ENCODE measurements at places on chromosomes 4 and X.
A peak's percentile ranks its signal among the peaks of the same experiment; 100 is the strongest.

DNA sequence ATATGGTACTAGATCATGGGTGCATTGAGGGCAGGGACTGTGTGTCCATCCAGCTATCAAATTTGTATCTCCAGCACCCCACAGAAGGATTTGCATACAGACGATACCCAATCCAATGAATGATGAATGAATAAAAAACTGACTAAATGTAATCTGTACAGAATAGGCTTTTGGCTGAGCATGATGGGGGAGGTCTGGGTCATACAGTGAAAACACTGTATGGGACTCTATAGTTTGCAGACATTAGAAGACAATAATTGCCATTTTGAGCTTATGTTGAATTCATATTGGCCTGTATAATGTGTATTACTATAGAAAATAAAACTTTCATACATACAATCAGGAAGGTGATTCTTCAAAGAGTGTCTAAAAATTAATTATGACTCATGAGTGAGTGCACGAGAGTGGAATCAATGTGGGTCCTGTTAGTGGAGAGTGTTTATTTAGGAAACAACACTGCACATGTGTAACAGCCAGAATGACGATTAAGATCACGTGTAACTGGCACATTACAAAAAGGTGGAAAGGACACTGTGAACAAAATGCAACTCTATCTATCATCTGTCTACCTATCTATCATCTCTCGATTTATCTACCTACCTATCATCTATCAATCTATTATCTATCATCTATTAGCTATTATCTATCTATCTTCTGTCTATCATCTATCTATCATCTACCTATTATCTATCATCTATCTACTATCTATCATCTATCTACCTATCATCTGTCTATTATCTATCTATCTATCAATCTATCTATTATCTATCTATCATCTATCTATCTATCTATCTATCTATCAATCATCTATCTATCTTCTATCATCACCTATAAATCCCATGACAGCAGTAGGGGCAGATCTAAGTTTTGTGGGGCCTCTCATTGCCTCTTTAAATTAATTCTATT lies 201.3 kb downstream of the PTTG2 start:
- DNase-seq = no peak

DNA sequence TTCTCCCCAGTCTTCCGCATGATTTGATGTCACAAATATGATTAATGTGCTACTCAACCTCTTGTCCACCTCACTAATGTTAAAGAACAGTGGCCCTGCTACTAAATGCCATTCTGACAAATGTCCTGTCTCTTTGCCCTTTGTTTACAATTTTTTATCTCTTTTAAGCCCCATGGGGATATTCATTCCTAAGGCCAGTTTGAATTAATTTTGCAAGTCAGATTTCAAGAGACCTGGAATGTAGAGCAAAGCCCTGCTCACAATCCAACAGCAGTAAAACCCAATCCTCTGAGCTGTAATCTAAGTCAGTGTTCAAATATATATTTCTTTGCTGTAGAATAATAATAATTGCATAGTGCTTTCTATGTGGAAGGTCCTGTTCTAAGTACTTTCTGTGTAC lies 81.2 kb downstream of the LDB2 start:
- no peak for DNase-seq

DNA sequence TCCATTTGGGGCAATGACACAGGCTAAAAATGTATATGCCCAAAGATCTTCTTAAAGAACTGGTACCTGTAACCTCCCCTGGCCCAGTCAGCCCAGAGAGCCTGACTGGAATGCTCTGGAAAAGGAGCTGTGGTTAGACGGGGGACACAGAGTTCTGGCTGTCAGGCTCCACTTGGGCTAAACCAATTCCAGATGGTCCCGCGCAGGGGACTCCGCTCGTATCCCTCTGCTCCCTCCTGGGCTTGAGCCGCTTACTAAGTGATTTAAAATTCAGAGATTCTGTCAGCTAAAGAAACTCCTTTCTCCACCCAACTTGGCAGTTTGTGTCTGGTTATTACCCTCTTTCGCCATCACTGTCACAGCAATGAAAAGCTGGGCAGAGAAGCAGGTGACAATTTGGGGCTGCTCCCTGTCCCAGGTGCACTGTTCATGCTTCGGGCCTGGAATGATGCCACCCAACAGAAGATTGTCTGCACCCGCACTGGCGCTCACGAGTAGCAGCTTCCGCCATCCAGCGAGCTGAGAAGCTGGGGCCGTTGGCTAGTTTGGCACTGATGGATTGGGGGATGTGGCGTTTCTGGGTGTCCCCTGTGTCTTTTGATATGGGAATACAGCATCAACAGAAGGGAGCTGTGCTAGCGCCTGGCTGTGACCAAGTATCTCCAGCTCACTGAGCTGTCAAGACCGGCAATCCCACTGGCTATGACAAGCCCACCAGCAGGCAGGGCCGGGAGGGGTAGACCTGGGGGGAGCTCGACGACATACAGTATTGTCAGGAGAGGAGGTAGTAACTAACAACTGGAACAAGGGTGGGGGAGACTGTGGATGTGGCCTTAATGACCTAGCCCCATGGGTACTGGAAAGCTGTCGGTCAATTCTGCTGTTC lies 6.7 kb upstream of the IRAK1 start:
- no peak for DNase-seq

DNA sequence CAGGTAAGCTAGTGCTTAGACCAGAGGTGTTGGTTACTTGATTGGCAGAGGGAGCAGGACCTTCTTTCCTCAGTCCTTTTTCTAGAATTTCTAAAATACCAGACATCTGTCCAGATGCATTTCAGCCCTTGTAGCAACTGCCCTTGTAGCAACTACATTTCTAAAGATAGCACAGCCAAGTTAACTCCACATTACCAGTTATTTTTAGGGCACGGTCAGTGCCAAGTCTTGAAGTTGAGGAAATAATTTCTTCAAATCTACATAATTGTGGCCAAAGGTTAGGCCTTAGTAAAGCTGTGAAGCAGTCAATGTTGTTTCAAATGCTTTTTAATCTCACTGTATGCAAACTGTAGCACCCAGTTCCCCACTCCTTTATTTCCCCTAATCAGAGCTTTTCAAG lies 62.9 kb downstream of the MID1IP1 start:
- no peak for DNase-seq

GRCh38 chr4:1683261-1683735 lies 815 bp downstream of the FAM53A start:
- DNase-seq = peak; percentile 36

GRCh38 chrX:66071126-66071525 lies 31.2 kb upstream of the VSIG4 start:
- no peak for DNase-seq

DNA sequence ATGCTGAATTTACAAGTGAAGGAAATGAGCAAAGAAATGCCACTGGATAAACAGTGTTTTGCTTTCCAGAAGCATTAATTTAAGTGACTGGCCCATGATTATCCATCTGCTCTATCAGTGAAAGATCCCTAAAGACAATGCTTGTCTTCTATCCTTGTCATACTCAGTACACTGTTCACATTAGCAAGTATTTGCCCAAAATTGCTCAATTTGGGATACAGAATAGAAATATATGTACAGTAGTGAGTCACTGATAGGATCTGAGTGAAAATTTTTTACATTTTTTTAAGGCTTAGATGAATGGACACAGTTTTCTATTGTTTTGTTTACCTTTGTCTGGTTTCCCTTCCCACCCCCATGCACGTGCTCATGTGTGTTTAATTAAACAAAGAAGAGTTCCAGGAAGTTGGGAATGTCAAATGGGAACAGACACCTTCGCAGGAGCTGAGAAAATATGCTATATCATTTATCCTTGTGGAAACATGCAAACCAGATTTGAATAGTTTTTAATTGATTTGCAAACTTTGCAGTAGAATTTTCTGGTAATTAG lies 656.3 kb downstream of the RPA4 start:
- no peak for DNase-seq

GRCh38 chr4:185722029-185722316 lies 90.0 kb downstream of the SORBS2 start:
- DNase-seq = no peak

GRCh38 chrX:153312842-153313241 lies 8.7 kb downstream of the PNMA6F start:
- no peak for DNase-seq

- DNase-seq = no peak
These were observed 483.5 kb downstream of the ACTRT1 start for GRCh38 chrX:127568691-127569090.

- DNase-seq = no peak
These were observed 65.2 kb upstream of the MTM1 start for GRCh38 chrX:150502979-150503897.

- DNase-seq = peak; percentile 52
These were observed 25.1 kb downstream of the SETD7 start for GRCh38 chr4:139530833-139531427.

- DNase-seq = no peak
These were observed 32.4 kb downstream of the IGFBP7 start for GRCh38 chr4:57077550-57078343.

DNA sequence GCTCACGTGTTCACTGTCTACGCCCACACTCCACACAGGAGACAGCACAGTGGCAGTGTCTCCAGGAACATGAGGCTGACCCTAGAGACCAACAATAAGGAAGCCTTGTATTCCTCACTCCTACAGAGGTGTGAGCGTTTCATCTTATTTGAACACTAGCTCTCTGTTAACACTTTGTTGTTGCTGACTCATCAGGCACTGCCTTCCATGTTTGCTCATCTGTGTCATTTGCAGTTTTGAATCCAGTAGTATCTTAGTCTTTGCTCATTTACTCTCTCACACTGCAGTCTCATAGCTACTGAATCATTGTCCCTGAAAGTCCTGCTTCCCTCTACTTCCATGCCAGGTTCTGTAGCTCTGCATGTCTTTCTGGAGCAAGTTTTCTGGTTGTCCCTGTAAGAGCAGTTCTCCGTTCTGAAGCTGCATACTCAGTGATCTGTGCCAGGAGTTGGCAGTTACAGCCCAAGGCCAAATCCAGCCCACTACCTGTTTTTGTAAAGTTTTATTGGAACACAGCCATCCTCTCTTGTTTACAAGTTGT lies 80.3 kb upstream of the DCLK2 start:
- DNase-seq = no peak

DNA sequence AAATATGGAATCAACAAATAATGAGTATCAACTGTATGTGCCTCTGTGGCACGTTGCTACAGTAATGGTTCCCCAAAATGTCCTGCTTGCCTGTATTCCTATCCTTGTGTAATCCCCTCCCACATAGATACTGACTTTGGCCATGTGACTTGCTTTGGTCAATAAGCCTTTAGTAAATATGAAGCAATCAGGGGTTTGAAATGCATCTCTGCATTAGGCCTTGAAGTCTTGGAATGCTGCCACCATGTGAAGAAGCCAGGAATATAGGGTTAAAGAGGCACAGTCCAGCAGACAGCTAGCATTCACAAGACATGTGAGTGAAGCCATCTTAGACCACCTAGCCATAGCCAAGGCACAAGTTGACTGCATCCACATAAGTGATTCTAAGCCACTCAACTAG lies 190.9 kb downstream of the GABRB1 start:
- DNase-seq = no peak

GRCh38 chr4:168496834-168497233 lies at the start of gene PALLD:
Gene PALLD (plus strand): TSS chr4:168497052.
- no peak for DNase-seq

- no peak for DNase-seq
These were observed 55.7 kb downstream of the DCHS2 start for GRCh38 chr4:154435895-154436294.

DNA sequence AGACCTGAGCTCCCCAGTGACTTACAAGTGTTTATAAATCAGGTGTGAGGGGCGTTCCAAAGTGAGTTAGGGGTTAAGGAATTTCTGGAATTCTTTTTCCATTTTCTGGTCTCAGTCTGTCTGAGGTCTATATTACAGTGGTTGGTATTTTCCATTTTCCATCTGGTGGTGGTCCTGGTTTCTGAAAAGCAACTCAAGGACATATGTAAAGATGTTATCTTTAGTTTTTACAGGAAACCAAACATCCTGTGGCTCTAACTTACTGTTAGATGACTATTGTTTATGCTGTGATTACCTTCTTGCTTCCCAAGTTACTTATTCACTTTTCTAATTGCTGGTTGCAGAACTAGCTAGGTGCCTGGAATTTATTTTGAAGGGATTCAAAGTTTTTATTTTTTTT lies 53.5 kb upstream of the IL21 start:
- DNase-seq = no peak

DNA sequence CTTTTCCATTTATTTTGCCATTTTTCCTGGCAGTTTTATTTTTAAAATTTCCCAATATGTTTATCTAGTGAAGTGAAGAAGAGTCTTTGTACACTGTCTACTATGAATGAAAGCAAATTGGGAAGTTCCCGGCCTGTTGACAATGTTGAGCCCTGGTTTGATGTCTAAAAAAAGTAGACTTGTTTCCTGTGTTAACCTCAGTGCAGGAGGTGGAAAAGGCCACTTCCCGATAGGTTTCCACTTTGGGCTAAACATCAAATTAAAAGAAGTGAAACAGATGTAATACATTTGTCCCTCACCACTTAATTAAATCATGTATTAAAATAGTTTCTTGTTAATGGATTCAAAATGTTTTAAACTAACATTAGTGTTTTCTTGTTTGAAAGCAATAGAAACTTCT lies 30.0 kb downstream of the BBS12 start:
- DNase-seq = peak; percentile 57

- no peak for DNase-seq
These were observed 32.3 kb upstream of the ASMTL start for GRCh38 chrX:1485033-1485432.

DNA sequence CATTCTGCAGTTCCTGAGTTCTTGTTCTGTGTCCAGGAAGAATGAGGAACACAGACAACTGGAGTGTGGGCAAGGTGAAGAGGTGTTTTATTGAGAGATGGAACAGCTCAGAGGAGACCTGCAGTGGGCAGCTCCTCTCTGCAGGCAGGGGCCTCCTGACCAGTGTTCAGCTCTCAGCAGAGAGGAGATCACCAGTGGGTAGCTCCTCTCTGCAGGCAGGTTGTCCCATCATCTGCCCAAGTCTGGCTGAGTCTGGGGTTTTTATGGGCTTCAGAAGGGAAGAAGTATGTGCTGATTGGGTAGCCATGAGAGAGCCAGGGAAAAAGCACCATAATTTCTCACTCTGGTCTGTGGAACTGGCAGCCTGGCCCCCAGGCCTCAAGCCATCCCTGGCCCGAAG lies 56.0 kb upstream of the RASGEF1B start:
- DNase-seq = no peak

DNA sequence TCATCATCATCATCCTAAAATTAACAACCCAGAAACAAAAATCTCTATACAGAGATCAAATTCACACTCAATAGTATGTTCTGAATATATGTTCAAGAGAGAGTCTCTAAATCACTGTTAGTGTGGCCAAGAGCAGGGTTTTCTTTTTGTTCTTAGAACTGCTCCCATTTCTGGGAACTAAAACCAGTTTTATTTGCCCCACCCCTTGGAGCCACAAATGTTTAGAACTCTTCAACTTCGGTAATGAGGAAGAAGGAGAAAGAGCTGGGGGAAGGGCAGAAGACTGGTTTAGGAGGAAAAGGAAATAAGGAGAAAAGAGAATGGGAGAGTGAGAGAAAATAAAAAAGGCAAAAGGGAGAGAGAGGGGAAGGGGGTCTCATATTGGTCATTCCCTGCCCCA lies 32.3 kb downstream of the CYBB start:
- no peak for DNase-seq

Data from globus pallidus (tissue), 1 donor.